ENCODE measurements at places on chromosomes 13 and 19.
A peak's percentile ranks its signal among the peaks of the same experiment; 100 is the strongest.

GRCh38 chr13:33518452-33518851, 232.9 kb upstream of the STARD13 start:
- DNase-seq, result no peak

DNA sequence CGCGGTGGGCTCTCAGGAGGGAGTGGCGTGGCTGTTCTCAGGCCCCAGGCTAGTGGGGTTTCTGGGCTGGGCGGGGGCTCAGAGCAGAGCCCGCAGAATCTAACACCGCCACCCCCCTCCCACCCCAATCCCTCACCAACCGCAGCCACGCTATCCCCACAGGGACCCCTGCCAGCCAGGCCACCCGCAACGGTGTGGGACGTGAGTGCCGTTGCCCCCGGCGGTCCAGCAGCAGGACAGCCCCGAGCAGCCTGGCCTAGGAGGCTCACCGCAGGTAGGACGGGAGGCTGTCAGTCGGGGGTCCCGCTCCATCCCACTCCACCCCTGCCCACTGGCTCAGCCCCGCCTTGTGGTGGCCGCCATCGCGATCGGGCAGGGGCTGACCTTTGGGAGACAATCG, at the start of gene NTN5:
TSS of gene NTN5 (minus strand) at position 24 of the 400 bp plus-strand sequence. CDS start 2,031 bp downstream, outside the sequence.
- DNase-seq, result peak; percentile 25

DNA sequence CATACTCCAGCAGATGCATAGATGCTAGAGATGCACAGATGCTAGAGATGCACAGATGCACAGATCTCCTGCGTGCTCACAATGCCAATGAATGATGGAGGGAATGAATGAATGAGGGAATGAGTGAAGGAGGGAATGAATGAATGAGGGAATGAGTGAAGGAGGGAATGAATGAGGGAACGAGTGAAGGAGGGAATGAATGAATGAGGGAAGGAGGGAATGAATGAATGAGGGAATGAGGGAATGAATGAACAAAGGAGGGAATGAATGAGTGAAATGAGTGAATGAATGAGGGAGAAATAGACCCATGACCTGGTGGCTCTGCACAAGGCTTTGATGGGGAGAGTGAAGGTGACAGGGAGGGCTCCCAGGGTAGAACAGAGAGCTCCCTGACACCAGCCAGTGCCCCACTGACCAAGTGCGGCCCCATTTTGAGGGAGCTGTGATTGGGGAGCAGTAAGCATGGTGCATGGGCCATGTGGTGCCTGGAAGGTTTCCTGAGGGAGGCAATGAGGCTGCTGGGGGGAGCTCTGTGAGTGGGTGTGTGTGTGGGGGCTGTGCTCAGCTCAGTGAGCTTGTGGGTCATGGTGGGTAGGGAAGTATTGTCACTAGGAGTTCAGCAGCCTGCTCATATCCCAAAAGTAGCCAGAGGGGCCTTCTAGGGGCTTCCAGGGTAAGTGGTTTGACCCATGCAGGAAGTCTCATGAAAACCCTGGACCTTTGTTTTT, 12.7 kb downstream of the SLC27A1 start:
- no peak for DNase-seq

DNA sequence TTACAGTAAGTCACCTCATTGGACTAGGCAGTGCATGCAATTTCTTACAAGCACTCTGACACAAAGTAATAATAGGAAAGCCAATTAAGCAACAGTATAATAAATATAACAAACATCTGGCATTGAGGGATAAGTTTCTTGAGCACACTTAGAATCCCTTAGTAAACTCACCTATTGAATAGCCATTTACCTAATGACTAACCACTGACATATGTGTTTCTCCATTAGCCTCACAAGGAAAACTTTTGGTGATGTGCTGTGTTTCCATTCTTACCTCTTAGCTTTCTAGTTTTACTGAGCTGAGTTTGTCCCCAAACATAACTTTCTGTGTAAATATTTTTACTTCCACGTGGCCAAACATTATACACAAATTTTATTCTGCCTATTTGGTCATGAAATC, 47.4 kb upstream of the PCDH9 start:
- no peak for DNase-seq

DNA sequence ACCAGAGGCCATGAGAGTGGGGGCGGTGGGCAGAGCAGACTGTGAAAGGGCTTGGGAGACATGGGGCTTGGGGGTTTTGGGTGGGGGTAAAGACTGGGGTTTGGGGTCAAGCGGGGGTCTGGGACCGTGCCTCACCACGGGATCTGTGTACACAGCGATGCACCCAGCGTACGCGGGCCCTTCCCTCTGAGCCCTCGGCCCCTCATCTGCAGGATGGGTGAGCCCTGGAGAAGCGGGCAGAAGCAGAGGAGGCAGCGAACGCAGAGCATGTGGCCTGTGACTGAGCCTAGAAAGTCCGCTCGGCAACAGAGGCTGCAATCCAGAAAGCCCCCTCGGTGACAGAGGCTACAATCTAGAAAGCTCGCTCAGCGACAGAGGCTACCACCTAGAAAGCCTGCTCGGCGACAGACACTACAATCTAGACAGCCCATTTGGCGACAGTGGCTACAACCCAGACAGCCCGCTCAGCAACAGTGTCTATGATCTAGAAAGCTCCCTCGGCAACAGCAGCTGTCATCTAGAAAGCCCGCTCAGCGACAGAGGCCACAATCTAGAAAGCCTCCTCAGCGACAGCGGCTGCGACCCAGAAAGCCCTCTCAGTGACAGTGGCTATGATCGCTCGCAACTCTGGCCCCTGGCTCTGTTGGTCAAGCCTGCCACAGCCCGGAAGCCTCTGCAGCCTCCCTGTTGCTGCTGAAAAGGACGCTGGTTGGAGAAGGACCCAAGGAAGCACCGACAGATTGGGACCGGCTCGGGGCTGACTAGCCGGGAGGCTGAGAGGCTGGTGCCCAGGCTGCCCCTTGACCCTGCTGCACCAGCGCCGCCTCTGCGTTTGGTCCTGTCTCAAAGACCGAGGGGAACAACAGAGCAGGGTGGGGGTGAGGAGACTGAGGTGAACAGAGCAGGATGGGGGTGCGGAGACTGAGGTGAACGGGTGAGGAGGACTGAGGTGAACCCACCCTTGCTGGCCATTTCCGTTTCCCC, 68.6 kb downstream of the SPACA7 start:
- DNase-seq, result no peak

GRCh38 chr13:40024204-40024966, 368.9 kb downstream of the COG6 start:
- DNase-seq, result no peak

GRCh38 chr13:99704390-99704789, 203.1 kb downstream of the TM9SF2 start:
- no peak for DNase-seq

DNA sequence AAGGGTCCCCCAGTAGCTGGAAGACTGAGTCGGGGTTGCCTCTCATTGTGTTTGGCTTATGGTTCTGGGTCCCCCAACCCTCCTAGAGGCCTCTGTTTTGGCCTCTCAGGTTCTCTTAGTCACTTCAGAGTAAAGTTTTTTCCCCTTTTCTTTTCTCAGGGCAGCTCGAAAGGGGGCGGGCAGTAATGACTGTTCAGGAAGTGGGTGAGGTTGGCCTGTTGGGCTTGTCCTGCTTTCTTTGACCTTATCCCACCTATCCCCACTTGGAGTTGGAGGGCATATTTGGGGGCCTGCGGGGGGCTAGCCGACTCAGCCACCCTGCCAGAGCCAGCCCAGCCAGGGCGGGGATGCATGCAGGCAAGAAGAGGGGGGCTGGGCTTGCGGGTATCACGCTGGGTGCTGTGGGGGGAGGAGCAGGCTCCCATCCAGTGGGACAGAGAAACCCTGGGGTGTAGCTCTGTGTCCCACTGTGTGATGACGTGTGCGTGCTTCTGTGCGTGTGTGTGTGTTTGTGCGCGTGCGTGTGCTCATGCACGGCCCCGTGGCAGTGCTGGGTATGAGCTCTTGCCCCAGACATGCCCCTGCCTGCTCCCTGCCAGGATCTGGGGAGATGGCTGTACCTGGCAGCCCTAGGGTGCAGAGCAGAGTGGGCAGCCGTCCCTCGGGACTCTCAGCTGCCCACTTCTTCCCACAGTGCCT, 1.4 kb downstream of the CIC start:
- no peak for DNase-seq

DNA sequence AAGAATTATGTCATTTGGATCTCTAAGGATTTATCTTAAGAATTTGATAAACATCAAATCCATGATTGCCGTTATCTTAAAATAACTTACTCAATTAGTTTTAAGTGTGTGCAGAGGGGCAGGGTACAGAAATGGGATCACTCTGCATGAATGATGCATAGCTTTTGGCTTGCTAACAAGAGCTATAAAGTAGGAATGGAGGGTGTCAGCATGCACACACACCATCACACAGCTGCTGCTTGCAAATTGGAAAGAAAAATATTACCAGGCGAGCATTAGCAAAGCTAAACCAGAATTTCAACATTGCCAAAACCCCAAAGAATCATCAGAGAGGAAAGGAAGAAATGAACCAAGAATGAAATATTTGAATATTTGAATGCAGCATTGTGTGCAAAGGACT, 580.6 kb downstream of the LMO7 start:
- DNase-seq, result no peak

- no peak for DNase-seq
Observed at GRCh38 chr13:46341112-46341711, 45.8 kb downstream of the RUBCNL start.

DNA sequence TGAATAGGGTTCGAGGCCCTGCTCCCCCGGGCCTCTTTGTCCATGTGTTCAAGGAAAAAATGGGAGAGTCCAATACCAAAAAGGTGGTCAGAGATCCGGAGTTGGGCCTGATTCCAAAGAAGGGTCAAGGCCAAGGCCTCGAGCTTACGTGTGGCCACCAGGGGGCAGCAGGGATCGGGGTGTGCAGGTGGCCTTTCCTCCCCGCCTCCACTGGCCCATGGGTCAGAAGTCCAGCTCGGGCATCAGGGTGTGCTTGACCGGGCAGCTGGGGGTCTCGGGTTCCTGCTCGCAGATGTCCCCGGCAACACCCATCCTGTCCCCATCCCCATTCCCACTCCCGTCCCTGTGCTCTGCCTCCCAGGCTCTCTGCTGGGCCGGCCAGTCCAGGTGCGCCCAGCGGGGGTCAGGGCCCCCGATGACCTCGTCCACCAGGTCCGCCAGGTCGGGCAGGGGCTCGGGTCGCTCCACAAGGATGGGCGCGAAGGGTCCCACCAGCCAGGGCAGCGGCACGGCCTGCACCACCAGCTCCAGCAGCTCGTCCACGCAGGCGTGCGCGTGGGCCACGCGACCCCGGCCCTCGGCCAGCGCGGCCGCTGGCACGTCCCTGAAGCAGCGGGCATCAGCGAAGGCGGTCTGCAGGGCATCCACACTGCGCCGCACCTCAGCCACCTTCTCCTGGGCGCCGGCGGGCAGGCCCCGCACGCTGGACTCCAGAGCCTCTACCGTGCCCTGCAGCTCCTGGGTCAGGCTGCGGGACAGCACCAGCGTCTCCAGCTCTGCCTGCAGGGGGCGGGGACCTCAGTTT, 5.2 kb upstream of the PLIN4 start:
- peak; percentile 76 for DNase-seq

- peak; percentile 86 for DNase-seq
Observed at GRCh38 chr19:53881482-53882390, at the start of gene PRKCG. Gene PRKCG, plus strand, starts transcription at chr19:53882197. Its CDS starts 298 bp downstream, at chr19:53882495.

DNA sequence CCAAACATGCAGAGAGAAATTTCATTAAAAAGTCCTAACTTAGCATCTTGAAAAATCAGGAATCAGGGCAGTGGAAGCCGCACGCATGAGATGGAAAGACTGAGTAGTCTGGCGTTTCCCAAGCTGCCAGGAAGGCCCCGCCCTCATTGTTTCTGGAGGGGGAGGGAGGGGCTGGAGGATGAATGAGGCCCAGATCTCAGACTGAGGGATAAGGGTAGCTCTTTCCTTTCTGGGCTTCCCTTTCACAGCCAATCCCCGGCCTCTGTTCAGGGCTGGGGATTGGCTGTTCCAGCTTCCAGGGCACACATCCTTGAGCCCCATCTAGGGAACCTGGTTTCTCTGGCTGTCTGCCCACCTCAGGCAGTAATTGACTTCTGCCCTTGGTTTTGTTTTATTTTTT, 7.3 kb downstream of the C19orf53 start:
- peak; percentile 77 for DNase-seq

DNA sequence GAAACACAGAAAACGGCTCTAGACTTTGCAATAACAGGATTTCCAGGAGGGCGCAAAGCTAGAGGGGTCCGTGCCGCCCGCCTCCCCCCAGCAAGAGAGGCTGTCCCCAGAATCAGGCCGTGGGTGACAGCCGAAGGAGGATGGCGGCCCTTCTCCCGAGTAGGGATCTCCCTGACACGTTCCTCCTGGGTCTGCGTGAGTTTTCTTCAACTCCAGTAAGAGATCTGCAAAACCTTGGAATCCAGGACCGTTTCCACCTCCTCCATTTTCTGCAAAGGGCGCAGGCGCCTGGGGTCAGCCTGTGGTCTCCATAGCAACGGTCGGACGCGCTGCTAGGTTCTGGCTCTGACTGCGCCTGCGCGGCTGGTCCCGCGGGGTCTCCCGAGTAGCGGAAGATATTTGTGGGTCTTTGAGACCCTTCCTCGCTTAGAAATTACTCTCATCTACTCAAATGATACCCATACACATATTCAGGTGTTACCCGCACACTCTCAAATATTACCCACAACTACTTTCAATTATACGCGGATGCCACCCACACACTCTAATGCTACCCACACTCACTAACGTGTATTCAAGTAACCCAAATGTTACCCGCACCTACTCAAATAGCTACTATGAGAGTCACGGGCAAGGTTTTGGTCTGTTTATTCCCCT, 2.1 kb downstream of the PNMA8C start:
- peak; percentile 87 for DNase-seq

All from WTC11 (cell line).